ENCODE measurements at places on chromosomes 7 and 10. TPM values are rescaled to one million over a fixed set of nuclear protein-coding genes. Genes with fewer than 3 reads are reported as not detected.

DNA sequence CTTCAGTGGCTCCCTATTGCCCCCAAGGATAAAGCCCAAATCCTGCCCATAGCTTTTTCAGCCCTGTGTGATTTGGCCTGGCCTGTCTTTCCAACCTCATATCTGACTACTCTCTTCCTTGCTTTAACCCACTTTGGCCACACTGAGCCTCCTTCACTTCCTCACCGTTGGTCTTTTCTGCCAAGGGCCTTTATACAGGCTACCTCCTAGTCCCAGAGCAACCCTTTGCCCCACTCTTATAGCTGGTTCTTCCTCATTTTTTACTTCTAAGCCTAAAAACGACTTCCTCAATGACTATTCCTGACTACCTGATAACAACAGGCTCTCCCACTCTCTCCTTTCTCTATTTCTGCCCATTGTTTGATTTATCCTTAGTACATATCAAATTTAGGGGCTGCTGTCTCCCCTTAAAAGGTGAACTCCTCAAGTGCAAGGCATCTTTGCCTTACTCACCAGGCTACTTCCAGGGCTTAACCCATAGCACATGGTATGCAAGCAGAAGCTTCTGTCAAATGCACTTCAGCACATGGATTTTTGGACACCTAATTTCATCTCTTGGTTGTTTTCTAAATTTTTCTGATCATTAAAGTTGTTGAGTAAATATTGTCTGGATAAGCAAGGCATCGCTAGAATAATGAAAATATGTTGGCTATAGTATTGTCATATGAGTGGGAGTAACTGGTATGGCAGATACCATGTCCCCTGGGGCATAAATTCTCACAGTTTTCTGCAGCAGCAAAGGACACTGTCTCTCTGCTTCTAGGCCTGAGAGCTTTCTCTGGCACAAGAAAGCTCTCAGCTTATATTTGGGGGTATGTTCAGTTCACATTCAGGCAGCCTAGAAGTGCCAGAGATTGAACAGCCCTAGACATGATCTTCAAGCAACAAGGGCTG lies 201.5 kb upstream of the GPR26 start:
- no peak for DNase-seq

DNA sequence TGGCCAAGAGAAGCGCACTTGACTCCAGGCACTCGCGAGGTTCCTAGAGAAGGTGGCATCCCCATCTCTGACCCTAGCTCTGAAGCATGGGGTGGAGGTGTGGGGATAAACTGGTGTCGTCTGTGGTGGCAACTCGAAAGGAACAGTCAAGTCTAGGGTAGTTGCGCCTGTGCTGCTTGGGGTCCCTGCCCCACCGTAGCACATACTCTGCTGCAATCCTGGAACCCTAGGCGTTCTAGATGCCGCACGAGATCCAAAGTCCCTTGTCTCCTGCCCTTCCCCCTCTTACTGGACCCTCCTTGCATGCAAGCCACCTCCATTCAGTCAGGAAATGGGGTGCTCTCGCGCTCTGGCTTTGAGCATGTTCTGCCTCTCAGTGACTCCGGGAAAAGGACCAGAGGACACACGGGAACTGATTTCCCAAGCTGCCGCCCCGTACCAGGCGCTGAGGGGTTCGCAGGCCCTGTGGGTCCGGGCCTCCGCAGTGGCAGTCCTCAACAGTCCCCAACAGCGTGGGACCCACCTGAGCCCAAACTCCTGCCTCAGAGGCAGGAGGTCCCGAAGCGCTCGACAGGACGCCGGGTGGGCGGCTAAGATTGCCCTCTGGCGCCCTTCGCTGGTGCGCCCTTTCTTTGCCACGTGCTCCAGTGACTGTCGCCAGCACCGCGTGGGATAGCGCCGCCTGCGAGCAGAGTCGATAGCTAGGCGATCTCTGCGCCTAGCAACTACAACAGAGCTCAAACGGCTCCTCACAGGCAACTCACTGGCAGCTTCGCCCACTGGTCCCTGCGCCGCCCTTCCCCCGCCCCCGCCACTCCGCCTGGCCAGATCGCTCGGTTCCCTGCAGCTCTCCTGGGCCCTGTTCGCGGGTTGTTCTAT lies 452.0 kb downstream of the REEP3 start:
- no peak for DNase-seq

GRCh38 chr7:77696643-77697534 lies 630 bp downstream of the RSBN1L start:
- DNase-seq: peak; percentile 83

- no peak for DNase-seq
These were observed 24.6 kb upstream of the HECTD2 start for GRCh38 chr10:91385306-91386085.

DNA sequence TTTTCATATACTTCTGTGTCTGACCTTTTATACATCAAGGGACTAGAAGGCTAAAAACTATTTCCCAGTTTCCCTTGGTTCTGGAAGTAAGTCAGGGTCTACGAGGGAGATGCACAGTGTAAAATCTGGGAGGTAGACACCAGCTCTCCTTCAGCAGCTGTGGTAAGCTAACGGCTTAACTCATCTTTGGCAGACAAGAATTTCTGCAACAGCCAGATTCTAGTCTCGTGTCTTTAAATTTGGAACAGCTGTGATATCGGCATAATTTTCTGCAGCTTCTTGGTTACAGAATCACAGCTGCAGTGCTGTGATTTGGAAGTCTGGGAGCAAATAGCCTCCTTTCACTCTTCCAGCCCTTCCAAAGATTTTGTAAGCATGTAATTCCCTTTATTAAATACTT lies 37.4 kb upstream of the ABCB4 start:
- no peak for DNase-seq

DNA sequence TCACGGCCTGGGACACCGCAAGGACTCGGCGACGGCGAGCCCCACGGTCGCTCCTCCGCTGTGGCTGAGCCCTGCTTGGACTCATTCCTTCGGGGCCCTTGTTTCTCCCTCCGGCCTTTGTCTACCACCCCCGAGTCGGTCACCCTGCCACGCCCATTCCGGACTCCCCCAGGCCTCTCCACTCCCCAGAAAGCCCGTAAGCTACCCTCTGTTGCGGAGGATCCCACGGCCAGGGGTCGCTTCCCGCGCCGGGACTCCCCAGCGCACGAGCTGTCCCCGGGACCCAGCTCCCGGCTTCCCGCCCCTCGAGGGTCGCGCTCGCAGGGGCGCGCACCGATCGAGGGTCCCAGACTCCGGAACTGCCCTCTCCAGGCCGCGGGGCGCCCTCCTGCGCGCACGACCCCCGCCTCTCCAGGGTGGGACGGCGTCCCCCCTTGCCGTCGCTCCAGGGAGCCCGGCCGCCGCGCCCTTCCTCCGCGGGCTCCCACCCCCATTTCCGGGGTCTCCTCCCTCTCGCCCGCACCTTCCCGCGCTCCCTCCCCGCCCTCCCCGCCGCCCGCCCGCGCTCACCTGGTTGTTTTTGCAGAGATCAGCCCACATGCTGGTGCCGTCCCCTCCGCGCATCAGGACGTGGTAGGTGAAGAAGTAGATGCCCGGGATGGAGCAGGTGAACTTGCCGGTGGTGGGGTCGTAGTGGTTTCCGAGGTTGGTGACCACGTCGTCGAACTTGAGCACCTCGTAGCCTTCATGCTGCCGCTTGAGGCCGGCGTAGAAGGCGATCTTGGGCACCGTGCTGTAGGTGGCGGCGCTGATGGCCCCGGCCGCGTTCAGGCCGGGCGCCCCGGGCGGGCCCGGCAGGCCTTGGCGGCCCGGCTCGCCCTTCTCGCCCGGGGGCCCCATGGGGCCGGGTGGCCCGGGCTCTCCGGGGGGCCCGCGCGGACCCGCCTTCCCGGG lies 1.5 kb downstream of the C1QL3 start:
- DNase-seq: no peak

GRCh38 chr10:75538144-75538543 lies 106.7 kb downstream of the LRMDA start:
- DNase-seq: no peak

- no peak for DNase-seq
These were observed 512.6 kb downstream of the PHTF2 start for GRCh38 chr7:78311181-78311580.

GRCh38 chr7:26627891-26628341 lies 236.5 kb downstream of the SKAP2 start:
- no peak for DNase-seq

- DNase-seq: no peak
These were observed 9.0 kb upstream of the FKBP9 start for GRCh38 chr7:32948202-32948601.

- DNase-seq: peak; percentile 4
These were observed 22.6 kb downstream of the PLAC9 start for GRCh38 chr10:80154978-80155695.

DNA sequence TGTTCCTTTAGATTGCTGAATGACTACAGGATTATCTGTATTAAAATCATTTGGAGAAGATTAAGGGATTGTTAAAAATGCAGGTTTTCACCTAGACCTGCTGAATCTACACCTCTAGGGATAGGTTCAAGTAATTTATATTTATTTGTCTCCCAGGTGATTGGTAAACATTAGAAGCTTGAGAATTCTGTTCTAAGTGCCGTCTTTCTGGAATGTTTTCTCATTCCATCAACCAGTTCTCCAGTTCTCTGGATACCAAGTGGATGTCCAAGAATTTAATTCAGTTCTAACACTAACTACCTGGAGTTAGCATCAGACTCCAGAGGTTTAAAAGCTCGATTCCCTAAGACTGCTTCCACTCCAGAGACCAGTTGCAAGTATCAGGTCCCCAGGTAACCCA lies 110.9 kb downstream of the PRTFDC1 start:
- no peak for DNase-seq

GRCh38 chr10:110498087-110498981 lies 627 bp downstream of the DUSP5 start:
- DNase-seq: peak; percentile 83

GRCh38 chr10:126561294-126561920 lies 109.1 kb downstream of the C10orf90 start:
- no peak for DNase-seq

DNA sequence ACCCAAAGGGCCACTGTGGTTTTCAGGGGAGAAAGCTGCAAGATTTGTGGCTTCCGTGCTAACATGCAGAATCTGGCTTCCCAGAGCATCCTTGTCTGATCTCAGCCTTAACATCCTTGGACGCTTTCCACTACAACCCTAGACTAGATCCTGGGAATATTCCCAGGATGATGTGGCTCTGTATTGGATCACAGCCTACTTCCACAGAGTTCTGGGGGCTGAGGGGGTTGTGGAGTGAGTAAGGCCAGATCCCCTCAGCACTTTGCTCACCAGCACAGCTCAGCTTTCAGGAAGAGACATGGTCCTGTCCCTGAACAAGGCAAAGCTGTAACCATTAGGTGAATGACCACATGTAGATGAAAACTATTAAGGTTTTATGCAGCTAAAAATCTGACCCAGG lies 241.3 kb upstream of the MYO3A start:
- DNase-seq: no peak

The HABP2 gene
- 0.09 TPM for total RNA-seq

The STYXL1 gene
- total RNA-seq: 15.4 TPM

The MYL10 gene
- total RNA-seq: not detected

The NAMPT gene
- 118 TPM for total RNA-seq

The PILRB gene
- total RNA-seq: 15.6 TPM

The SLC13A1 gene
- total RNA-seq: not detected

The CYP26A1 gene
- total RNA-seq: not detected

The CACNB2 gene
- 51.1 TPM for total RNA-seq
